Mesangial cell (primary cell): ENCODE measurements at places on chromosomes 6 and 20. TPM values are rescaled to one million over a fixed set of nuclear protein-coding genes. Genes with fewer than 3 reads are reported as not detected.

The HLA-DRA gene
- not detected in 2 replicates for total RNA-seq

The F13A1 gene
- total RNA-seq: under 0.01 and 0.16 TPM in 2 replicates

The DAAM2 gene
- 1.8 and 5.2 TPM in 2 replicates for total RNA-seq

The EYA2 gene
- 0.38 TPM in 1 of 2 replicates, not detected in the other for total RNA-seq

The MYB gene
- 0.38 and 1.5 TPM in 2 replicates for total RNA-seq

The MCM8 gene
- total RNA-seq: 2.7 and 13.5 TPM in 2 replicates

The DST gene
- total RNA-seq: 125 and 169 TPM in 2 replicates

The SNX5 gene
- total RNA-seq: 94.3 and 120 TPM in 2 replicates

The ALDH8A1 gene
- total RNA-seq: 0.51 TPM in 1 of 2 replicates, not detected in the other

The TP53TG5 gene
- not detected in 2 replicates for total RNA-seq

The CST2 gene
- 1.5 and 17.5 TPM in 2 replicates for total RNA-seq

The SUMO4 gene
- total RNA-seq: not detected in 2 replicates

The SAMD3 gene
- total RNA-seq: 0.25 and 0.33 TPM in 2 replicates

The SLC17A3 gene
- total RNA-seq: 0.89 TPM in 1 of 2 replicates, not detected in the other

The C20orf202 gene
- total RNA-seq: 0.13 TPM in 1 of 2 replicates, not detected in the other

The FAM217A gene
- not detected in 2 replicates for total RNA-seq

The RSPO4 gene
- 0.13 and 0.16 TPM in 2 replicates for total RNA-seq

The PRPF6 gene
- 46.4 and 48.6 TPM in 2 replicates for total RNA-seq

The MOCS1 gene
- 10.9 and 13.6 TPM in 2 replicates for total RNA-seq

The CCN6 gene
- total RNA-seq: 0.33 TPM in 1 of 2 replicates, not detected in the other

The STAU1 gene
- total RNA-seq: 55.6 and 61.9 TPM in 2 replicates

The ZNF311 gene
- total RNA-seq: 0.49 and 1.0 TPM in 2 replicates

The WRNIP1 gene
- 35.5 and 46.6 TPM in 2 replicates for total RNA-seq

The CFAP61 gene
- total RNA-seq: 0.25 TPM in 1 of 2 replicates, not detected in the other

The HTR1B gene
- 1.4 and 2.1 TPM in 2 replicates for total RNA-seq

The CRIP3 gene
- total RNA-seq: not detected in 2 replicates
